AG09319 (cell line): ENCODE measurements at places on chromosomes 11 and 22.

DNA sequence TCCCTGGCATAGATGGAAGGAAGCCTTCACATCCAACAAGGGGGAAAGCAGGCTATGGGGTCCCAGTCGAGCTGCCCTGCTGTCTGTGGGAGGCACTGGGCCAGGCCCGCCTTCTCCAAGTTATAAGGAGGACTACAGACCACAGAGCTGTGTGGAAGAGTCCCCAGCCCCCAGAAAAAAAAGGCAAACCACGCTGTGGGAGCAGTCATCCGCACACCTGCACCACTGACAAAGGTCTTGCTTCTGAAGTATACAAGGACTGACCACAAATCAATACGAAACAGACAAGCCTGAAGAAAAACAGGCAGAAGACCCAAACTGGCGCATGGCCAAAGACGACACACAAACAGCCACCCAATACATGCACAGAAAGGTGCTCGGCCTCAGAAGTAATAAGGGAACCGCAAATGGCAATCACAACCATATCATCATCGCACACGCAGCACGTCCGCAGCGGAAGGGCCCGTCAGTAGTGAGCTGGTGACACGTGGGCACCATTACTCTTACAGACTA, 384.1 kb downstream of the CTTN start:
- no peak for DNase-seq

DNA sequence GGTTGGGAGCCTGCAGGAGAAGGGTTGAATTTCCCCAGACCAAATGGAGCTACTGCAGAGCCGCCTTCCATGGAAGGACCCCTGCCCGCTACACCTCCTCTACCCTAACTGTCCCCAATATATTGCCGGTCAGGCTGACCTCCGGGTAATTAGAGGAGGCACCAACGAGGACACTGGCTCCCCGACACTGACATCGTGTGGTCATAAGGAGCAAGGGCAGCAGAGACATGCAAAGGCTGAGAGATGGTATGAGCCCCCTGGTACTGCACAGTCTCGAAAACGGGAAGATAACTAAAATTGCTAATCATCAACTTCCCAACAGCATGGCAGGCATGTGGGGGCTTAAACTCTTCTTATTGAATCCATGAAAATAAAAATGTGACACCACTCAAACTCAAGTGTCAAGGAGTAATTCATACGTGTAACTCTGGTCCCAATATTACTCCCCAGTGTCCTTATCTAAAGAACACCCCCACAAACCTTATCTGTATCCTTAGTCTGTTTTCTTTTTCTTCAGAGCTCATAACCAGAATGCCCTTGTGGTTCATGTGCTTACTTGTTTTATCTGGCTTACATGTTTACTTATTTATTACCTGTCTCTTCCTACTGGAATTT, 4.4 kb downstream of the CAVIN3 start:
- no peak for DNase-seq

DNA sequence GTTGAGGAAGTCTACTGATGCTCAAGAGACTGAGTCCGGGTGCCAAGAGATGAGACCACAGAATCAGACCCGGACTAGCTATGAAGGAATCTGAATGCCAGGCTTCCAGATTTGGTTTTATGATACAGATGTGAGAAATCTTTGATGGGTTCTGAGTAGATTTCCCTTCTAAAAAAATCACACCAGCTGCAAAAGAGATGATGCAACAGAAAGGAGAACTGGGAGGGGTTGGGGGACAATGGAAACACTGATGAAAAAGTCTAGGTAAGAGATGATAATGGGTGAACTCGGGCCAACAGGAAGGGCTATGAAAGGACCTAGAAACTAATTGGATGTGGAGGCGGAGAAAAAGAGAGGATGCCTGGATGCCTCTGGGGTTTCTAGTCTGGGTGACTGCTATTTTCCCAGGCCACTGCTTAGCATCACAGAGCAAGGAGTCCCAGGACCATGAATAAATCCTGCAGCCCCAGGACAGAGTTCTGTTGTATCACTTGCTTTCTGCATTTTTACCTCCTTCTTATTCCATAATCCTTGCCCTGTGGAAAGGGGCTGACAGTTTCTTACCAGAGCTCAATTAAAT, 115.4 kb upstream of the SEZ6L start:
- DNase-seq = no peak

DNA sequence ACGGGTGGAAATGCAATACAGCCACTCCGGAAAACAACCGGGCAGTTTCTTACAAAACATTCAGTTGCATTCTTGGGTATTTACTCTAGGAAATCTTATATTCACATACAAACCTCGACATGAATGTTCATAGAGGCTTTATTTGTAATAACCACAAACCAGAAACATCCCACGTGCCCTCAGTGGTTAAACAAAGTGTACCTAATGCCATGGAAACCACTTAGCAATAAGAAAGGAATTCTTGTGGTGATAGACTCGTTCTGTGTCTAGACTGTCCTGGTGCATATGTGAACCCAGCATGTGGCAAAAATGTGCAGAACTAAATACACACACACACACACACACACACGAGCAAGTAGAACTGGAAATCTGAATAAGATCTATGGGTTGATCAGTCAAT, 1073.3 kb downstream of the TBC1D22A start:
- peak; percentile 80 for DNase-seq

GRCh38 chr22:35840302-35840739, 122.6 kb downstream of the APOL5 start:
- peak; percentile 97 for DNase-seq

- no peak for DNase-seq
Measured at GRCh38 chr22:48869161-48869560, 958.5 kb downstream of the BRD1 start.

DNA sequence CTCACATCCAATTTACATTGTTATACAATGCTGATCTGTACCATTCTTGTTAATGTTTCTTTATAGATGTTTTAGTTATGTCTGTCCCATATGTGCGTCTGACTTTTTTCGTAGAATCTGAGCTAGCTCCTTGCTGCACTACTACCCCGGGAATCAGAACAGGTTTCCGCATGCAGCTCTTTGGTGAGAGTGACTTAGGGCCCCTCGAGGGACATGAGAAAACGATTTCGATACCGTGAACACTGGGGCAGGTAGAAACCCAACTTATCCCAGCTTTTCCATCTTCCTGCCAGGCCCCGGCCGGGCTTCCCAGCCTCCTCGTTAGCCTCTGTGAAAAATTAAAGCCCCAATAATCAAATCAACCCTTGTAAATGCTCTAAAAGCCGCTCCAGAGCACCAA, 23.4 kb upstream of the PKNOX2 start:
- no peak for DNase-seq

DNA sequence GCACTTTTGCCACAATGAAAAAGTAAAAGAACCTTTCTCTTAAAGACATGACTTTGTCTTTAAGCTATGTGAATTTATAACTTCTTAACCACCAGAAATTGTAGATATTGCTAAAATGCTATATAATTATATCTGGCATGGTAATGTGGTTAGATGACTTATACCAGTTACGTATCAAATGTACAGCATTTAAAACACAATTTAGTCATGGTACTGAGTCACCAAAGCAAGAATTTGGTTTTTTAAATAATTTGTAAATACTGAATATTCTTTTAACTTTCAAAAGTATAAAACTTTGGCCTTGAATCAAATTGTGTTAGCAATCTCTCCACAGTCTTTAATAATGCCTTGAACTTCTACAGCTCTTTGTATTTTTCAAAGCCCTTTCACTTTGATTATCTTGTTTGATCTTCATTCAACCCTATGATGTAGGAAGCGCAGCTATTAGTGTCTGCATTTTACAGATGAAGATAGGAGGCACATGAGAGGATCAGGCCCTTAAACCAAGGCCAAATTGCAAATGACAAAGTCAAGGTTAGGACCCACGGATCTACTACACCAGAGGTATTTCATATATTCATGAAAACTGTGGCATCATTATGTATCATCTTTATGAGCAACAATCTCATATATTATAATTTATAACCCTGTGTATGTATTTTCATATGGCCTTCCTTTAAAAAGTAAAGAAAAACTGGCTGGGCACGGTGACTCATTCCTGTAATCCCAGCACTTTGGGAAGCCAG, 4.4 kb upstream of the SYTL2 start:
- DNase-seq = peak; percentile 48

GRCh38 chr11:30458541-30458940, 127.6 kb downstream of the MPPED2 start:
- no peak for DNase-seq

DNA sequence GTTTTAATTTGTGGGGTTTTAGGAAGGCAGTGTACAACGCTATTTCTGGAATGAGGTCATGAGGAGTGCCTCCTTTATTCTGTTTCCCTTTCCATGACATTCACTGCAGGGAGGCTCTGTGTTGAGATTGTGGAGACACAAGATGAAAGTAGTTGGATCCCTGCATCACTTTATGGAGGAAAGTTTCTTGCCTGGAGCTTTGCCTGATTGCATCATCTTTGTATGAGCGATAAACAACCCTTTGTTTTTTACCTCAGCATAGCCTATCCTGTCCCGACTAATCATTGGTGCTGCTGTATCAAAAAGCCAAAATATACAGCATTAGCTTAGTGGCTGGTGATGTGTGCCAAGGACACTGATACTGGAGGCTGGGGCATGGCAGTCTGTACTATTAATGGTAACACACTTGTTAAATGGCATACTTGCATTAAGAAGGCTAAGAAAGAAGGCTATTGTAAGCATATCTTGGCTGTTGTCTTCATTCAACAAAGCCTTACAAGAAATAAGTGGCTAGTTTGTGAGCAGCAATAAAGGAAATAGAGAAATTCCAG, 31.2 kb upstream of the SLC5A4 start:
- DNase-seq = no peak

DNA sequence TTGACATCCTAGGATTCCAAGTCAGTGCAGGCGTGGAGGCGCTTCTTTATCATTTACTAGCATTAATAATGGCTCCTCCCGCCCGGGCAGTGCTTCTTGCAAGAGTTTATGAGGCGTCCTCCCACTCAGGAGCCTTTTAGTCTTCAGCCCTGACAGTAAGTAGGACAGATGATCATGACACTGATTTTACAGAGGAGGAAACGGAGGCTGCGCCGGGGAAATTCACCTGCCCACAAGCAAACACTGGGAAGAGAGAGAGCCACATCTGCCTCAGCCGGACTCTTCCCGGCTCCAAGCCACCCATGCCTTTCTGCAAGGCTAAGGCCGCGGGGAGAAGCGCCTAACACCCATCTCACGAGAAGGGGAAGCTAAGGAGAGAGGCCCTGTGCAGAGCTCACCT, 35.9 kb downstream of the KIAA0930 start:
- DNase-seq = no peak

GRCh38 chr11:38460896-38461295, 1862.9 kb upstream of the RAG2 start:
- peak; percentile 42 for DNase-seq

DNA sequence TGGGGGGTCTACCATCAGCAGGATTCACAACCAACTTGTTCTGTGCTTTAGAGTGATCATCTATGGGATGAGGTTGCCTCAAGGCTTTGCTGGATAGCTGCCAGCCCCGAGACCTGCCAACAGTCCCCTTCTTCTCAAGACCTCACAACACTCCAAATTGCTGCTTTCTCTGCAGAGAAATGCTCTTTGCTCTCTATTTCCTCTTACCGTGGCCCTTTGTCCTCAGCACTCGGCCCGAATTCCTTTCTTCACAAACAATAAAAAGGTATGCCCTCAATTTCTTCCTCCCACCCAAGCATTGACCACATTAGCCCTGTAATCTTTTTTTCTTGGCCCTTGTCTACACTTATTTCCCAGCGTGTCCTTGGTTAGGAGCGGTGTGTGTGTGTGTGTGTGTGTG, 147.4 kb upstream of the SNX19 start:
- no peak for DNase-seq

DNA sequence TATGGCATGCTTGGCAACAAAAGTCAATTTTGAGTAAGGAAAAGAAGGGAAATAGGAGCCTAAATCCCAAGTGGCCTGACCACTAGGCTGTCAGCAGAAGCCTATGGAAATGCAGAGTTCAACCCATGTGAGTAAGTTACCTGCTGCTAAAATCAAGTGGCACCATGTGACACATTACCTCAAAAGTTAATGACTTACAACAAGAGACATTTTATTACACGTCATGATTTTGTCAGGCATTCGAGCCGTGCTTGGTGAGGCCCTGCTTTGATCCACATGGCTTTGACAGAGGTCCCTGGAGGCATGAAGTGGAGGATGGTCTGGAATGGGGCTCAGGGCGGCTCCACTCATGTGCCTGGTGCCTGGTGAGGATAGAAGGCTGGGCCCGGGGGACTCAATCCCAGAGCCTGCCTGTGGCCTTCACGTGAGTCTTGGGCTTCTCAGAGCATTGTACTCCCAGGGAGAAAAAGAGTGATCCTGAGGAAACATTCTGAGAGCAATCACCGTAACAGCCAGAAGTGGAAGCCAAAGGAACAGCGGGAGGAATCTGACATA, 339.1 kb upstream of the B3GAT1 start:
- DNase-seq = no peak

DNA sequence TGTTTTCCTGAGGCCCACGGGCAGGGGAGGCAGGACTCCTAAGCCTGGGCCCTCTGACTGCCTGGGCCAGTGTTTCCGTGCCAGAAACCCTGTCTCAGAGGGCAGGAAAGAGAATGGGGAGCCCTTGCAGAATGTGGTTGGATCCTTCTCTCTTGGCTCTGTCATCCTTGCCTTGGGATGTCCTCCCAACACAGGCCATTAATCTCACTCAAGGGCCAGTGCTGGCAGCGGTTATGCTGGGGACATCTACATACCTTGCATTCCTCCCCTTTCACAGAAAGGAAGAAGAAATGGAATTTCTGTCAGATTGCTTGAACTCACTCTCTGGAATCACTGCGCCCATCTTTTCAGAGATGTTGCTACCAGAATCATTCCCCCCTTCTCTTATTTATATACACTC, 296.9 kb downstream of the KIRREL3 start:
- DNase-seq = no peak

GRCh38 chr11:123188508-123189165, 6.4 kb downstream of the CLMP start:
- no peak for DNase-seq

- DNase-seq = no peak
Measured at GRCh38 chr11:115933564-115933963, 429.3 kb upstream of the CADM1 start.

GRCh38 chr11:104682206-104682605, 216.1 kb downstream of the CASP12 start:
- no peak for DNase-seq

DNA sequence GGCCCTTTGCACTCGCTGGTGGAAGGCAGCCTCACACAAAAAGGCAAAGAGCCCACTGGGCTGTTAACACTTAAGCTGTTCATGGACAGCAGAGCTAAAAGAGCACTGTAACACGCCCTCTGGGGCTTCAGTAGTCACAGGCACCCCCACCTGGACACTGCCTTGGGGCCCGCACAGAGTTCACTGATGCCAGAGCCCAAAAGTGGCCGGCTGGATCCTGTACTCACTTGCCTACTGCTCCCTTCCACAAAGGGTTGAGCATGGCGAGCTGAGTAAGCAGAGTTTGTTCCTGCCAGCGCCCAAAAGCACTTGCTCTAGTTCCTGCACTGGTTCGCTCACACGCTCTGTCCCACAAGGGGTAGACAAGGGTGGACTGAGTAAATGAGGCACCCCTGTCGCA, 78.8 kb downstream of the RELT start:
- no peak for DNase-seq

GRCh38 chr11:34893416-34893815, 22.8 kb downstream of the APIP start:
- DNase-seq = no peak

- no peak for DNase-seq
Measured at GRCh38 chr11:26860895-26861294, 133.0 kb upstream of the FIBIN start.
